ENCODE measurements at places on chromosomes 12 and 14.
A peak's percentile ranks its signal among the peaks of the same experiment; 100 is the strongest.

- no peak for DNase-seq
Measured at GRCh38 chr12:31371256-31371620, 45.3 kb upstream of the SINHCAF start.

- DNase-seq, result no peak
Measured at GRCh38 chr12:81968421-81968820, 209.3 kb upstream of the PPFIA2 start.

DNA sequence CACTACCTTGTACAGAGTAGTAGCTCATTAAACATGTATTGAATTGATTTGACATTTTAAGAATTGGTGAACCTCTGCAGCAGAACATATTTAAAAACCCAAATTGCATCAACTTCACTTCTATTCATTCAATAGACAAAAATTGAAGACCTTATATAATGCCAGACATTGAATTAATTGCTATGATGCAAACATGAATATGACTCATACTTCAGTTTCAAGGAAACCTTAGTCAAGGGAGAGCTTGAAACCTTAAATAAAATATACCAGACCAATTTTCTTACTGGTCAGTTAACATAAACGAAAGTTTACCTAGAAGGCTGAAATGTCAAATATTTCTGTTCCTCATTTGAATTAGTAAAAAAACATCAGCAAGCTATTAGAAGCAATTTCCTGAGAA is 5.0 kb upstream of the MGAT4C start:
- no peak for DNase-seq

- DNase-seq, result no peak
Measured at GRCh38 chr14:67749341-67750084, 47.8 kb downstream of the RDH12 start.

- no peak for DNase-seq
Measured at GRCh38 chr14:60510254-60510950, 1.5 kb downstream of the SIX6 start.

DNA sequence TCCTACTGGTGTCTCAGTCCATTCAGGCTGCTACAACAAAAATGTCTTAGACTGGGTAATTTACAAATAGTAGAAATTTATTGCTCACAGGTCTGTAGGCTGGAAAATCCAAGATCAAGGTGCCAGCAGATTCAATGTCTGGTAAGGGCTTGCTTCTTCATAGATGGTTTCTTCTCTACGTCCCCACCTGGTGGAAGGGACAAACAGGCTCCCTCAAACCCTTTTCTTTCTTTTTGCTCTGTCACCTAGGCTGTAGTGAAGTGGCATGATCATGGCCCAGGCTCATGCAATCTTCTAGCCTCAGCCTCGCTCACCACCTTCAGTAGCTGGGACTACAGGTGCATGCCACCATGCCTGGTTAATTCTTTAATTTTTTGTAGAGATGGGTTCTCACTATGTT is 106.8 kb upstream of the RPH3A start:
- DNase-seq, result no peak

DNA sequence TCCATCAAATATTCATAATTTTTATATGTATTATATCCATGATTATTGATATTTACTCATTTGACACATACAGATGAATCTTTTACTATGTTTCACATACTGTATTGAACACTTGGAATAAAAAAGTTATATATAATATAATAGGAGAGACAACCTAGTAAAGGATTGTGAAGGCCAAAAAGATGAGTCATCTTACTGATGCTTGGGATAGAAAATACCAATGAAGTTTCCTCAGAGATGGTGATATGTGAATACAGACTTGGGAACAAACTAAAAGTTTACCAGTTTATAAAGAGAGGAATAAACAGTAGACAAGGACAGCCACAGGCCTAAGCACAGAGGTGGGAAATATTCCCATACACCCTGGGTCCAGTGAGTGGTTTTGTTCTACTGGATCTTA is 743.9 kb upstream of the FLRT2 start:
- no peak for DNase-seq

DNA sequence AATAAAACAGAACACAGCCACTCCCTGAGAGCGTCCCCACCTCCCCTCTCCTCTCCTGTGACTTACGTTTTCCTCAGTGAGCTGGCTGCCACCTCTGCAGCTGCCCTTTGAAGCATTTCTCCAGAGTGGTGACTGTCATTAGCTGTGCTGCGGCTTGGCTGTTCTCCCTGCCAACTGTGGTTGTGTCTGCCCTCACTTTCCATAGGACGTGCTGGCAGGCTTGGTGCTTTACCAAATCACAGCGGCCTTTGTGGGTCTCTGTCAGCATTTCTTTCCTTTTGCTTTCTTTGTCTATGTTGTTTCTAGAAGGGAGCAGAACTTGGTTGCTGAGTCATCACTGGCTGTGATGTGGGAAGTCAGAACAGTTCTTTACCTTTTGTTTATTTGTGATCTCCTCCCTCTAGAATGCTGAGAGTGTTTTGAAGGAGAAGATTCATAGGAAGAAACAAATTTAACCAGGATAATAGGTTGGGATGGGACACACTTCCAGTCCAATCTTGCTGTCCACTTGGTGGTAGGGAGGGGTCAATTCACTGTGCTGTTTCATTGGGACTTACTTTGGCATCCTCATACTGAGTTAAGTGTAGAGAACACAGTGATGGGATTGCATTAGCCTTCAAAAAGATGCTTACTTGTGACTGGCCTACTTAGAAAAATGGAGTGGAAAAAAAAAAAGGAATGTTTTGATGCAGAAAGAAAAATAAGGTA is 88.2 kb downstream of the TMX1 start:
- DNase-seq, result peak; percentile 69

DNA sequence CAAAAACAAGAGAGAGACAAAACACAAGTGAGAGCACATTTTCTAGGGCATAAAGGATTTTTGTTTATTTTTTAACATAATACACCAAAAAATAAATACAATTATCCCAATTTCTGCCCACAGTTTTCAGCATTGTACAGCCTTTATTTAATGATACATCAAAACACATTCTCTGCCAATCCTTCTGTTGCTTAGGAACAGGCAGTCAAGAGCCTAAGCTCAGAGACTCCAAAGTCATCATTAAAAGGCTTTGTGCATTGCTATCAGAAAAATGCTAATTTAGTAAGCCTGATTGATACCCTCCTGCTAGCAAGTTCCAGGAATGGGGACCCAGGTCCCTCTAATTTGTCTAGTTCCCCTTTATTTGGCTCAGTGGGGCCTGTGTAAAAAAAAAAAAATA is 536.5 kb downstream of the RPS29 start:
- no peak for DNase-seq

DNA sequence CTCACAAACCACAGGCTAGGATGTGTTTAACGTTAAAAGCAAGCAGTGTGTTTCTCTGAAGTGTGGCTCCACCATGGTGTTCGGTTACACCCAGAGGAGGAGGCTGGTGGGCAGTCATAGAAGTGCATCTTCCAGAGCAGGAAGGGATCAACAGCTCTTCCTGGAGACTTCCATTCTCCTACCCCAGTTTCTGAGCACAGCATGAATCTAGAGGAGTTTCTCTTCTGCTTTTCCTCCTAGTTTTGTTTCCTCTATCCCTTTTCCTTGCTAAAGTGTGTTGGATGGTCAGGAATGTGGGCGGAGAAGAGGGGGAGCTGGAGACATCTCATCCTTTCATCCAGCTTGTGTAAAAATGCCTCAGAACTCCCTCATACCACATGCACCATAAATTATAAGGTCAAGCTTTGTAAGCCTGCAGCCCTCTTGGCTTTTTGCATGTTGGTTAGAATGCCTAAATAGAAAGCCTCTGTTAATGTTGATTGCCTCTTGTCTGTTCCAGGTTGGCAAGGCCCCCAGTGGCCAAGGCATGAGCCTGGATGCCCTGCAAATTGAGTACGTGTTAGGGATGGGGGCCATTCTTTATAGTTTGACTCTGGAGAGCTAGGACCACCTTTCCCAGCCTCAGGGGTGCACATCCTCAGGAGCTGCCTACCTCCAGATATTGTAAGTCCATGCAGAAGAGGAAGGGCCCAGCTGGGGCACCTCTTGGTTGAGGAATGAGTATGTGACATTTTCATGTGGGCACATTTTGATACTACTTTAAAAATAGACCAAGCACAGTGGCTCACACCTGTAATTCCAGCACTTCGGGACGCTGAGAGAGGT is 4.0 kb upstream of the CKAP4 start:
- DNase-seq, result no peak

DNA sequence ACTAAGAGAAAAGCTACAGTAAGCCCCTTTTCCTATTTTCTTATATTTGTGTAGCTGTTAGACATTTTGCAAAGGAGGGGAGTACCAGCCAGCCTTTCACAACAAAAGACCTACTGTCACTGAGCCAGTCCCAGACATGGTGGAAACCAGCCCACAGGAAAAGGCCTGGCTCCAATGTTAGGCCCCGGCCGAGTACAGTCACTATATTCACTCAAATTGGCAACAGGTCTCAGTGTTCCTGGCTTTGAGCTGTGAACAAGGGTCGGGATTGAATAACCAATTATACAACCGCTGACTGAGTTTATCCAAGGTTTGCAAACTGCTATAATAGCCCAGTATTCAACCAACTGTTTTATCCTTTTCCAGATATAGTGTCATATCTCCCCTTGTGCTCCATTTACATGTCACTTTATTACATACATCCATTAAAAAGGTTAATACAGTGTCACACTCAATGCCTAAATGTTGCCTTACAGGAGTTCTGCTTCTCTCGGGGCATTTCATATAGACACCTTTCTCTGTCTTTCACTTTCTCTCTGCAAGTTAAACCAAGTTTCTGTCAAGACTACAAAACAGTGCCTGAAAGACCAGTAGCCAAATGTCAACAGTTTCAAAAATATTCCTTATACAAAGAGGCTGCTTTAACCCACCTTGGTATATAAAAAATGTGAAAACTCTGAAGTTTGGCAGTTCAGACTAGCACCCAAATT is 178.1 kb downstream of the SOX5 start:
- peak; percentile 83 for DNase-seq

- no peak for DNase-seq
Measured at GRCh38 chr12:50203691-50204090, 36.5 kb upstream of the CERS5 start.

DNA sequence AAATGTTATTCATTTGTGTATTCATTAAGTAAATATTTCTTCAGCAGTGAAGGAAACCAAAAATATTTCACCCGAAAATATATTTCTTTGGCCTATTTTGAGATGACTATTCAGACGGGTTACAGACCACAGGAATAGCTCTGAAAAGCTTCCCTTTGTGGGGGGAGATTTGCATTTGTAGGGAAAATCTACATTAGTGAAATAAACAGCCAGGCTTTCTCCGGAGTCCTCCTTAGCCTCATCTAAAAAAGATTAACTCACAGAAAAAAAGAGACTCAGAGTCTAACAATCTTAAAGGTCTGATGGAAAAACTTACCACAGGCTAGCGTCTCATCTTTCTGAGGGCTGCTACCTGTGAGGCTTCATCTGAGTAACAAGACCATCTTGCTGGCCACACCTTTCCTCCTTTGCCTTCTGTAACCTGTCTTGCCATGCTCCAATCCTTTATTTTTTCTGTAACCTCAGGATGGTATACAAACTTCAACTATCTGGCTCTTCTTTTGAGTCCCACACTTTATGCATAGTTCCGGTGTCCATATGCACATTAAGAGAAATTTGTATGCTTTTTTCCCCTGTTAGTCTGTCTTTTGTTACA is 100.7 kb downstream of the CNTN1 start:
- DNase-seq, result no peak

DNA sequence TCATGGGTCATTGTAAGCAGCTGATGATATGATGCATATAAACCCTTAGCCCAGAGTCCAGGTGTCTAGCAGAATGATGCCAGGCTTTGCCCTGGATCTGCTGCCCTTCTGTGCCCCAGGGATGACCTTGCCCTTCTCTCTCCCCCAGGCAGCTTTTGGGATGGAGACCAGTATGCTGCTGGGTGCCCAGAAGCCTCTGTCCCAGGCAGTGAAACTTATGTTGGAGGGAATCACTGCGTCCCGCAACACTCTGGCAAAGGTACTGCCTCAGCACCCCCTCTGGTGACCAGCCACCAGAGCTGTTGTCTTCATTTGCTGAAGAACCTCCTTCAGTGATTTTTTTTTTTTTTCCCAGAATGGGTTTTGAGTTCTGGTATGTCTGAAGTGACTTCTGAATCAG is 23.3 kb downstream of the CYP46A1 start:
- DNase-seq, result no peak

GRCh38 chr12:53058674-53059433 is 9.0 kb downstream of the TNS2 start:
- peak; percentile 49 for DNase-seq

- DNase-seq, result no peak
Measured at GRCh38 chr12:91853350-91854127, 292.1 kb downstream of the BTG1 start.
